ENCODE measurements at places on chromosomes 1 and 21.

- DNase-seq, result no peak
These were observed 8.2 kb downstream of the CRYBG2 start for GRCh38 chr1:26345718-26346117.

GRCh38 chr1:18974606-18975005 is 18.1 kb upstream of the IFFO2 start:
- DNase-seq, result no peak

GRCh38 chr21:30249936-30250335 is 32.8 kb downstream of the KRTAP24-1 start:
- no peak for DNase-seq

GRCh38 chr1:84985365-84985764 is 11.5 kb downstream of the MCOLN2 start:
- no peak for DNase-seq

GRCh38 chr21:19244502-19245187 is 841.1 kb upstream of the TMPRSS15 start:
- no peak for DNase-seq
